ENCODE measurements at places on chromosomes 2 and 18.

- peaks cover 6% of the 10 kb centered on the region for H3K27me3 ChIP-seq
- H3K27ac ChIP-seq: no peak overlapping the region
- no peaks in the 10 kb centered on the region for H3K4me1 ChIP-seq
- H3K36me3 ChIP-seq: no peaks in the 10 kb centered on the region
- DNase-seq: no peak
These were observed 195.7 kb downstream of the CDH20 start for GRCh38 chr18:61528961-61529360.

DNA sequence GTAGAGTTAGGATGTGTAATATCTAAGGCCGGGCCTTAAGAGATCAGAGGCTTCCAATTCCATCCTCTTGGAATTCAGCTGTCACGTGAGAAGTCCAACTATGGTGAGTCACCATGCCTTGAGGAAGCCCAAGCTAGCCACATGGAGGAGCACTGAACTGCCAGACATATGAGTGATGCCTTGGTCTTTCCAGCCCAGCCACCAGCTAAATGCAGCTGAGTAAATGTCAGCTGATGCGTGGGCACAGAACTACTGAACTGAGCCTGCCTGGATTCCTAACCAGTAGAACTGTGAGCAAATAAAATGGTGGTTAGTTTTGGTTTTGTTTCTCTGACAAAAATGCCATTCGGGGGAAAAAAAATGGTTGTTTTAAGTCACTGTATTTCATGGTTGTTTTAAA lies 153.7 kb upstream of the SERTAD2 start:
- H3K27me3 ChIP-seq: no peaks in the 10 kb centered on the region
- peak overlapping the region; percentile 20 for H3K27ac ChIP-seq
- no peak overlapping the region for H3K4me3 ChIP-seq

DNA sequence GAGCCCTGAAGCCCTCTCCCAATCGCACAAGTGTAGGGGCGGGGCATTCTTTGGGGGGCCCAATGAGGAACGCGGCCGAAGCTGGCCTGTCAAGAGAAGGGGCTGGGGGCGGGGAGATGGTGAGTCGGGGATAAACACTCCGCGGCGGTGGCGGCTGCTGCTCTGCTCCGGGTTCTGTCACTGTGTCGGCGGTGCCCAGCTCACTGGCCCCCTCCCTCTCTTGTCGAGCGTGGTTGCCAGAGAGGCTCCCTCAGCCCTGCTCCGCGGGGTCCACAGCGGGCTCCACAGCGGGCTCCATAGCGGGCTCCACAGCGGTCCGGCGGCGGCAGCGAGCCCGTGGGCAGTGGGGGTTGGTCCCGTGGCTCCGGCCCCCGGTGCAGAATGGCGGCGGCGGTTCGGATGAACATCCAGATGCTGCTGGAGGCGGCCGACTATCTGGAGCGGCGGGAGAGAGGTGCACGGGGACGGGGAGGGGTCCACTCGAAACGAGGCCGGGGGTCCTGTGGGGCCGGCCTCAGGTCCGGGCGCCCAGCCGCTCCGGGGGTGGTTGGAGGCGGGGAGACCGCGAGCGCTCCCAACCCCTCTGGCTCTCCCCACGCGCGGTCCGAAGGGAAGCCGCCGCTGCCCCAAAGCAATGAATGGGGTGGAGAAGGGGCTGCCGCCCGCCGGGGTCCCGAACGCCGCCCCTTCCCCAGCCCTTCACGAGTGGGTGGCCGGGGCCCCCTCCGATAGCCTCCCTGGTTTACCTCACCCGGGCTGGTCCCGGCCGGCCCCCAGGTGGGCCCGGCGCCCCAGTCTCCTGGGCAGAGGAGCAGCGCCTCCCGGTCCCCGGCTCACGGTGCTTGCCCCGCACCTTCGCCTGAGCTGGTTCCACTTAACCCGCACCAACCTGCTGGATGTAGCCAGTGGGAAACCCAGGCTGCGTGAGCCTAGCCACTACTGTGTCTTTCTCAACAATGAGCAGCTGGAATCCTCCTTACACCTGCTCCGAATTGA lies at the start of gene MXD1:
TSS of gene MXD1 (plus strand) at position 160 of the 996 bp plus-strand sequence. CDS start at position 382, 222 bp downstream.
- peak; percentile 100 for DNase-seq
- no peaks in the 10 kb centered on the region for H3K27me3 ChIP-seq
- H3K36me3 ChIP-seq: peaks cover 12% of the 10 kb centered on the region
- H3K4me1 ChIP-seq: peaks cover 35% of the 10 kb centered on the region
- peak within 1 kb of the TSS; percentile 81 for H3K4me3 ChIP-seq

- H3K27ac ChIP-seq: no peak overlapping the region
- H3K27me3 ChIP-seq: peaks cover 5% of the 10 kb centered on the region
- DNase-seq: no peak
- H3K4me1 ChIP-seq: no peaks in the 10 kb centered on the region
These were observed 72.1 kb upstream of the ZNF236 start for GRCh38 chr18:76750269-76750668.

Data from activated CD4-positive, alpha-beta T cell treated with anti-CD3 and anti-CD28 coated beads for 36 hours (primary cell).